ENCODE measurements at places on chromosomes 4 and X. TPM values are rescaled to one million over a fixed set of nuclear protein-coding genes. Genes with fewer than 3 reads are reported as not detected.

Gene AFAP1
- polyA plus RNA-seq = 5.3 TPM

Gene MAPK10
- 10.6 TPM for polyA plus RNA-seq

Gene USP46
- 3.2 TPM for polyA plus RNA-seq

Gene ZNF711
- 0.93 TPM for polyA plus RNA-seq

Gene DNAAF6
- not detected for polyA plus RNA-seq

Gene INTU
- 0.62 TPM for polyA plus RNA-seq

Gene TRIM75
- not detected for polyA plus RNA-seq

Gene EVC2
- 1.4 TPM for polyA plus RNA-seq

Gene ZNF280C
- polyA plus RNA-seq = 0.61 TPM

Gene ZNF141
- polyA plus RNA-seq = 2.6 TPM

Gene PAGE5
- polyA plus RNA-seq = not detected

Gene CNGA2
- not detected for polyA plus RNA-seq

Gene UBE2D3
- 290 TPM for polyA plus RNA-seq
